ENCODE measurements at places on chromosomes 6 and 20.

GRCh38 chr20:49750611-49751396, 37.1 kb upstream of the B4GALT5 start:
- no peak for DNase-seq

DNA sequence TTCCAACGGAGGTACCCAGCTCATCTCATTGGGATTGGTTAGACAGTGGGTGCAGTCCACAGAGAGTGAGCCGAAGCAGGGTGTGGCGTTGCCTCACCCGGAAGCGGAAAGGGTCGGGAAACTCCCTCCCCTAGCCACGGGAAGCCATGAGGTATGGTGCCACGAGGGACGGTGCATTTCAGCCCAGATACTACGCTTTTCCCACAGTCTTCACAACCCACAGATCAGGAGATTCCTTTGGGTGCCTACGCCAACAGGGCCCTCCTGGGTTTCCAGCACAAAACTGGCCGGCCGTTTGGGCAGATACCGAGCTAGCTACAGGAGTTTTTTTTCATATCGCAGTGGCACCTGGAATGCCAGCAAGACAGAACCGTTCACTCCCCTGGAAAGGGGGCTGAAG, 46.9 kb downstream of the STXBP5 start:
- no peak for DNase-seq

DNA sequence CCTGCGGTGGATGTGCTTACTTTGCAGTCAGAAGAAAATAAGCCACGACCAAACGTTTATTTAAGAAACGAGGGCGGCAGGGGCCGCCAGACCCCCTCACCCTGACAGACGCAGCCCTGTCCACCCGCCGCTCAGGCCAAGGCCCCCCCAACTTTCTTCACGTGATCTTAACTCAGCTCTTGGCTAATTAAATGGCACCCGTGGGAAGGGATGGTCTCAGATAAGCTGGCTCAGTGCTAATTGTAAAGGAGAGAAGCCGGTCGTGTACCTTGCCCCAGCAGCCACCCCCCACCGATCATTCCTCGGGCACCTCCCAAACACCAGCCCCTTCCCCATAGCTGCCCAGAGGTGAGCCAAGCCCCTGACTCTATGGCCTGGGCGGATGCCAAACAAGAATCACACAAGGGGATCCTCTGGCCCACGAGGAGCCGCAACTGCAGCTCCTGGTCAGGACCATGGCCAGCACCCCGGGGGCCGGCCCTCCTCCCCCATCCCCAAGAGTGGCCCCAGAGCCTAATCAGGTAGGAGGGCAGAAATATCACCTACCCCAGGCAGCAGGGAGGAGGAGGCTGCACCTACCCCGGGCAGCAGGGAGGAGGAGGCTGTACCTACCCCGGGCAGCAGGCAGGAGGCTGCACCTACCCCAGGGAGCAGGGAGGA, 11.2 kb downstream of the KCNQ2 start:
- no peak for DNase-seq

DNA sequence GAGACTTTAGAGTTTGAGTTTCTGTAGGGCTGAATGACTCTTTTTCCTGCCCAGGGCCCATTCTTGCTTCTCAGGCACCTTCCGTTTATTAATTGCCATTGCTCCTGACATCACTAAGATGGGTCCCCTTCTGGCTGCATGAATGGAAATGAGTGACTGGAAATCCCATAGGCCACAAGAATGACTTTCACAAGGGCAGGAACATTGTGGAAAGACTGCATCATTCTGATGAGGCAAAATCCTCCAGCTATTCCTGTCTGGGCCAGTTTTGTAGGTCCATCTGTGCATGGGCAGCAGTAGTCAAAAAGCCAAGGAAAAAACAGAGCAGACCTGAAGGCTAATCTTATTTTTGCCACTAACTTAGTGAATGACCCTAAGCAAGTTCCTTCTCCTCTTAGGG, 19.3 kb downstream of the TMEM74B start:
- no peak for DNase-seq

DNA sequence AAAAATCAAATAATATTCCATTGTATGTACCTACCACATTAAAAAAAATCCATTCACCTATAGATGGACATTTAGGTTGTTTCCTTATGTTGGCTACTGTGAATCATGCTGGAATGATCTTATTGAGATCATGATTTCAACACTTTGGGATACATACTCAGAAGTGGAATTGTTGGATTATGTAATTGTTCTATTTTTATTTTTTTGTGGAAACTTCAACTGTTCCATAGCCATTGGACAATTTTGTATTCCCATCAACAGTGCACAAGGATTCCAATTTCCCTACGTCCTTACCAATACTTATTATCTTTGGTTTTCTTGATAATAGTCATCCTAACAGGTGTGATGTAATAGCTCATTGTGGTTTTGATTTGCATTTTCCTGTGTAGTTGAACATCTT, 834.0 kb downstream of the MAFB start:
- no peak for DNase-seq

DNA sequence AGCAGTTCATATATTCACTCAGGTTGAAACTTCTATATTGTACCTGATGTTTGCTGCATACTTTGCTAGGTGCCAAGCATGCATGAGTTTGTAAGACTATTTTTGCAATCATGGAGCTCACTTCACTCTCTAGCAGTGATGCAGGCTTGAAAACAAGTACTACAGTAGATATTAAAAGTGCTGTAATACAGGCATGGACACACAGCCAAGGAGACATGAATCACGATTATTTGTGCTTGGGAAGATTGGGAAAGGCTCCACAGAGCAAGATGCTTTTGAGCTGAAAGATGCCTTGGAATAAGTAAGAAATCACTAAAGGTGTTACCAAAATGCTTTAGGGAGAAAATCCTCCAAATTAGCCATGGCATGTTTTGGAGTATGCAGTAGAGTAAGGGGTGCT, 427.4 kb downstream of the UTRN start:
- no peak for DNase-seq

- DNase-seq, result no peak
These were observed 182.6 kb upstream of the NOX3 start for GRCh38 chr6:155638200-155638599.

GRCh38 chr6:111738631-111739030, 133.0 kb upstream of the TRAF3IP2 start:
- no peak for DNase-seq

GRCh38 chr6:139483079-139483478, 108.6 kb upstream of the CITED2 start:
- DNase-seq, result no peak

DNA sequence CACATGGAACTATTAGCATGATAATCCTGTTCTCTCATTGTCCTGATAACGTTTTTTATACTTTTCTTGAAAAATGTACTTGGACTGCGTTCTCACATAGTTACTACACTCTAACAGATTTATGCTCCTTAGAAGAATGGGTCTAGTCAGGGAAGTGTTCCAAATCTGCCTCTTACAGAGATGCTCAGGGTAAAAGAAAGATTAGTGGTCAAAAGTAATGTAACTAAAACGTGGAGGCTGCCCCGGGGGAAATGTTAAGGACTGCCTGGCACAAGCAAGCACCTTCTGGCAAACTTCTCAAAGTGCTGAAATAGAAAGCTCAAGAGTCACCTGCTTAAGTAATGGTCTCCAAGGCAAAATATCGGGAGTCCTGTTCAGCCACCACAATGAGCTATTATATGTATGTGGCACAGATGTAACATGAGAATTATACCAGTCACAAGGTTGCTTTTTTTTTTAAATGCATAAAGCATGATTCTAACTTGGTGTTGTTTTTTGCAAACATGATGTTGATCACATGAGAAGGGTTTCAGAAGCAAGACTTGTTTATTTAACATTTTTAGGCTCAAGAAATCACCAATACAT, 244.5 kb upstream of the JARID2 start:
- no peak for DNase-seq

GRCh38 chr20:58023781-58024180, 204.7 kb downstream of the ANKRD60 start:
- no peak for DNase-seq

DNA sequence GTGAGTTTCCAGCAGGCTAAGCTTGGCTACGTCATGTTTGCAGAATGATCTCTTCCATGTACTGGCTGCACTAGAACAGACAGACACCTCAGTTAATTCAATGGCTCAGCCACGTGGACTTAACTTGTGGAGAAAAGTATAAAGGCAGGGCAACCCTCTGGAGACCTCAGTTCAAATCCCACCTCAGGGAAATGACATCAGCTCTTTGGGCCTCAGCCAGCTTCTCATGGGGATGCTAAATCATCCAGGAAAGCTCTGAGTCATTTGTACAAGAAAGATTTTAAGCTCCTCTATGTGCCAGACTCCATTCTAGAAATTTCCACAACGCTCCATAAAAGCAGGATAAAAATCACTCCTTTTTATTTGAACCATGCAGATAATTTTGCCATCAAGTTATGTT, 128.5 kb upstream of the SALL4 start:
- DNase-seq, result no peak

DNA sequence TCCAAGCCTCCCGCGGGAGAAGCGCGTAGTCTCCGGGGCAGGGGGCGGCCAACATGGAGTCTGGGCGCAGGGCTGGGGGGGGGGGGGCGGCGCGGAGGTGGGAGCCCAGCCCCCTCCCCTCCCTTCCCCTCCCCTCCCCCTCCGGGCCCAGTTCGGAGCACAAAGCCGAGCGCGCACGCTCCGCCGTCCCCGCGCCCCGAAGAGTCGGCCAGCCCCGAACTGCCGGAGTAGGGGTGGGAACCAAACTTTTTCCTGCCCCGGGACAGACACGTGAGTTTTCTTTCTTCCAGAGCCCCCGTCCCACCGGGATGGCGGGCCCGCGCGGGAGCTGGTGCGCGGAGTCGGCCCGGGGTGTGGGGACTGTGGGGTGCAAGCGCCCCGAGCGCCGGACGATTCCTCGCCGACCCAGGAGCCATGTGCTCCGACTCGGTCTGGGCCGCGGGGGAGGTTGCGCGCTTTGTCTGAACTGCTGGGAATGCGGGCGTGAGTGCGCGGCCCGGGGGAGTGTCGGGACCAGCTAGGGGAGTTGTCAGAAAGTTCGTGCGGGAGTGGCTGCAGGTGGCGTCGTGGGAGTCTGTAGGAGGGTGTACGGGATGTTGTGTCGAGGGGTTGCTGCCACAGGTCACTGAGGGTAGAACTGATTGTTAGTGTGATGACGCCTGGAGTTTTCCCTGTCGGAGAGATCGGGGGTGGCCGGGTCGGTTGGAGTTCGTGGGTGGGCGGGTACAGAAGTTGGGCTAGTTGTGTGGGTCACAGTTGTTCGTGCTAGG, 1.2 kb downstream of the TGIF2 start:
- DNase-seq, result no peak

GRCh38 chr6:5644523-5645185, 362.1 kb downstream of the NRN1 start:
- no peak for DNase-seq

- DNase-seq, result no peak
These were observed 504.9 kb upstream of the MARCKS start for GRCh38 chr6:113352029-113352801.
